NCI-H460 (cell line): ENCODE measurements at places on chromosomes 13 and 19. TPM values are rescaled to one million over a fixed set of nuclear protein-coding genes. Genes with fewer than 3 reads are reported as not detected.

ANGPTL4 gene
- total RNA-seq = 42.5 and 43.0 TPM in 2 replicates

IGFL1 gene
- not detected in 2 replicates for total RNA-seq

RFPL4A gene
- total RNA-seq = not detected in 2 replicates

ZNF784 gene
- total RNA-seq = 2.1 and 2.2 TPM in 2 replicates

METTL21C gene
- total RNA-seq = not detected in 2 replicates

ZNF816 gene
- total RNA-seq = 5.1 and 6.9 TPM in 2 replicates

TRPC4 gene
- total RNA-seq = 0.62 and 1.2 TPM in 2 replicates

ZNF837 gene
- total RNA-seq = 0.30 and 0.78 TPM in 2 replicates

PCP2 gene
- not detected in 2 replicates for total RNA-seq

SOHLH2 gene
- 0.32 and 0.64 TPM in 2 replicates for total RNA-seq

IGSF23 gene
- not detected in 2 replicates for total RNA-seq

ATP8B3 gene
- total RNA-seq = 1.4 and 1.7 TPM in 2 replicates

OR7A5 gene
- total RNA-seq = not detected in 2 replicates

KLK12 gene
- not detected in 2 replicates for total RNA-seq

PSG6 gene
- not detected in 2 replicates for total RNA-seq

B3GNT8 gene
- not detected in 2 replicates for total RNA-seq

SIGLEC12 gene
- not detected in 2 replicates for total RNA-seq

PSG11 gene
- not detected in 2 replicates for total RNA-seq

ZNF146 gene
- total RNA-seq = 132 and 138 TPM in 2 replicates

CRX gene
- not detected in 2 replicates for total RNA-seq

KIR3DL2 gene
- total RNA-seq = not detected in 2 replicates

DYRK1B gene
- 0.98 and 1.2 TPM in 2 replicates for total RNA-seq

C19orf85 gene
- total RNA-seq = not detected in 2 replicates

FXYD1 gene
- total RNA-seq = not detected in 2 replicates

SOX1 gene
- total RNA-seq = not detected in 2 replicates

PDE4C gene
- total RNA-seq = 0.10 and 0.20 TPM in 2 replicates
